ENCODE measurements at places on chromosomes 4 and X.

DNA sequence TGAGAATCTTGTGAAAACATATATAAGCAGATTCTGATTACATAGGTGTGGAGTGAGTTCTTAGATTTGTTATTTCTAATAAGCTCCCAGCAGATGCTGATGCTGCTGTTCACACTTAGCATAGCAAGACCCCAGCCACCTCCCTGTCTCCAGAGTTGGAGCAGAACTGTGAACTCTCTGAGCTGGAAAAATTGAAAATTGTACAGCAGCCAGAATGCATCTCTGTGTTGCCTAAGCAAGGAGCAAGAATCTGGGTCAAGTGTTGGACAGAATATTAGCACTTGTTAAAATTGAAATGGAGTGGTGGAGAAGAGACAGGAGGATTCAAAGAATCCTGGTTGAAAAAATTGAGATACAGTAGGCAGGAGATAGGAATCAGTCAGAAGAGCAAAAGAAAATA lies 146.6 kb upstream of the FAM47C start:
- DNase-seq: no peak

DNA sequence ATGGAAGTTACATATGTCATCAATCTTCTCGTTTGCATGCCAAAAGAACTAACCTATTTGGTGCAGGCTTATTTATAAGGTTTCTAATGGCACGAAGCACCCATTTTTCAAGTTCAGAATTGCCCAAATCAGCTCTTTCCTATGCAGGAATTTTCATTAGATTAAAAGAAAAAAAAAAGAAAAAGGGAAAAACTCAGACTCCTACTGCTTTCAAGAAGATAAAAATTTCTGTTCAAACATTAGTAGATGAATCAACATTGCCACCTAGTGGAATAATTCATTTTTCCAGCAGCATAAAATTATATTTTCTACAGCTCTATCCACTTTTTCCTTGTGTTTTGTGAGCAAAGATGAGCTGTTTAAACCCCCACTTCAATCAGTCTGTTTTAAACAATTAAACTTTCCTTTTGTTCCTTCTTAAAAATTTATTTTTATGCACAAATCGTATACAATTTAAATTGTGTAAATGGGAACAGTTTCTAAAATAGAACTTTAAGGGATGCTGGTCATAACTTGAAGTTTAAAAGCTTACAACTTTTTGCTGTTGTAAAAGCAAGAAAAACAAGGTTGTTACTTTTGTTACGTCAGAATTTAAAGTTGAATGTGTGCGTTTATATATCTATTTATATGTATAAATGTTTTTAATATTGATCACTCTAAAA lies 309.9 kb downstream of the ARAP2 start:
- peak; percentile 11 for DNase-seq

DNA sequence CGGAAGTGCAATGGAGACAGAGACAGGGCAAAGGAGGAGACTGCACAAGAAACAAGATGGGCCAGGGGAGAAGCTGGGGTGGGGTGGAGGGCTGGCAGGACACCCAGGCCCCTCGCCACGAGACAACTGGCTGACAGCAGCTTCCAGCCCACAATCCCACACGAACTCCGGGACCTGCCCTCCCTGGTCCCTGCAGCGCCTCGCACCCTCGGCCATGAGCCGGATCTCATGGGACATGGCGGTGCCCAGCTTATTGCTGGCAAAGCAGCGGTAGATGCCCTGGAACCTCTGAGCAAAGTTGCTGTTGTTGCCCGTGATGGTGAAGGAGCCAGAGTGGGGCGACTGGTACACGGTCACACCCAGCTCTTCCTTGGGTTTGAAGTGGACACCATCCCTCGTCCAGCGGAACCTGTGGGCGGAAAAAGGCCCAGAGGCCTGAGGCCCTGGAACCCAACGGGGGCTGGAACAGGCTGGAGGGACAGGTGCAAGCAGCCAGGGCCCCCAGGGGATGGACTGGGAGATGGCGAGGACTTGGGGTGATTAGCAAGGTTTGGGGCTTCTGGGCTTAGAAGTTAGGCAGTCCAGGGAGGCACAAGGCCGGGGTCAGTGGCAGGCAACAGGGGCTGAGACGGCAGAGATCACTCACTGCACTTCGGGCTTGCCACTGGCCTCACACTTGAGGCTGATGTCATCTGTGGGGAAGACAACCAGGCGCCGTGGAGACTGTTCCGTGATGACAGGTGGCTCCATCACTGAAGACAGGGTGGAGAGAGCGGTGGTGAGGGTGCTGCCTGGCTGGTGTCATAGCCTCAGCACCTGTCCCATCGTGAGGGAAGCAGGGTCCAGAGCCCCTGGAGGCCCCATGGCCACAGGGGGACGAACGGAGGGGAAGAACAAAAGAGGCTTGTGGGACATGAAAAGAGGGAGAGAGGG lies 13.8 kb downstream of the L1CAM start:
- no peak for DNase-seq

- peak; percentile 4 for DNase-seq
These were observed 140.6 kb upstream of the BANK1 start for GRCh38 chr4:101649790-101650515.

DNA sequence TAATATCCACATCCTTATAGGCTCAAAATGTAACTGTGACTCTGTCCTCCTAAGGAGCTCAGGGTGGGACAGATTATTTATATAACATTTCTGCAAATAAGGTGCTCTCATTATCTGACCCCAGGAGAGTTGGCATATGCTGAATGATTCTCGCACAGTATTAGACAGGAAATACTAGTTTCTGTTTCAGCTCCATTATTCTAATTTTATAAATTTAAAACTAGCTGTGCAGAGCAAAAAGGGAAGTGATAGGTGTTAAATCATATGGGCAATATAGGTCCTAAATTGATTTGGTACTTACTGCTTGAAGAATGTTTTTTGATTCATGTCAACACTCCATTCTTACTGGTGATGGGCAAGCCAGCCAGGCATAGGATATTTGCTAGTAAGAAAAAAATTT lies 141.5 kb downstream of the GLRA2 start:
- no peak for DNase-seq

DNA sequence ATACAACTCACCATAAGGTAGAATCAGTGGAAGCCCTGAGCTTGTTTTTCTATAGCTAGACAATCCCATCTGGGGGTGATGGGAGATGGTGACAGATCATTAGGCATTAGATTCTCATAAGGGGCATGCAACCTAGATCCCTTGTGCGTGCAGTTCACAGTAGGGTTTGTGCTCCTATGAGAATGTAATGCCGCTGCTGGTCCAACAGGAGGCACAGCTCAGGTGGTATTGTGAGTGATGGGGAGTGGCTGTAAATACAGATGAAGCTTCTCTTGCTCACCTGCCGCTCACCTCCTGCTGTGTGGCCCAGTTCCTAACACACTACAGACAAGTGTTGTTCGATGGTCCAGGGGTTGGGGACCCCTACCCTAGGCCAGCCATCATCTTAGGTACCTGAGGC lies 5.9 kb upstream of the GATB start:
- peak; percentile 35 for DNase-seq

DNA sequence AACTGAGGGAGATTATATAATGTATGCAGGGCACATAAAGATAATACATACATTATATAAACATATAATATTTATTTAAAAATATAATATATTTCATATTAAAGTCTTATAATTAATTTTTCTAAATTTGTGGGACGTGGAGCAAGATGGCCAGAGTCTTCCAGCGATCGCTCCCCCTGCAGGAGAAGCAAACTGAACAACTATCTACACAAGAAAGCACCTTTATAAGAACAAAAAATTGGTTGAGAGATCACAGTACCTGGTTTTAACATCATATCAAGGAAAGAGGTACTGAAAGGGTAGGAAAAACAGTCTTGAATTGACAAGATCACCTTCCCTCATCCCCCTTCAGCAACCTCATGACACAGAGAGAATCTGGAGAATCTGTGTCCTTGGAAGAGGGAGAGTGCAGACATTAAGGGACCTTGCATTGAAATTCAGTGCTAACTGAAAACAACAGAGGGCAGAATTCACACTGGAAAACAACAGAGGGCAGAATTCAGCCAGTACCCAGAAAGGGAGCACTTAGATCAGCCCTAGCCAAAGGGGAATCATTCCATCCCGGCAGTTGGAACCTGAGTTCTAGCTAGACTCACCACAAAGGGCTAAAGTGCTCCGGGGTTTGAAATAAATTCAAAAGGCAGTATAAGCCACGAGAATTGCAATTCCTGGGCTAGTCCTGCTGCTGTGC lies 262.5 kb upstream of the NDST3 start:
- peak; percentile 5 for DNase-seq

- DNase-seq: no peak
These were observed 54.8 kb downstream of the ENOPH1 start for GRCh38 chr4:82484996-82485783.

DNA sequence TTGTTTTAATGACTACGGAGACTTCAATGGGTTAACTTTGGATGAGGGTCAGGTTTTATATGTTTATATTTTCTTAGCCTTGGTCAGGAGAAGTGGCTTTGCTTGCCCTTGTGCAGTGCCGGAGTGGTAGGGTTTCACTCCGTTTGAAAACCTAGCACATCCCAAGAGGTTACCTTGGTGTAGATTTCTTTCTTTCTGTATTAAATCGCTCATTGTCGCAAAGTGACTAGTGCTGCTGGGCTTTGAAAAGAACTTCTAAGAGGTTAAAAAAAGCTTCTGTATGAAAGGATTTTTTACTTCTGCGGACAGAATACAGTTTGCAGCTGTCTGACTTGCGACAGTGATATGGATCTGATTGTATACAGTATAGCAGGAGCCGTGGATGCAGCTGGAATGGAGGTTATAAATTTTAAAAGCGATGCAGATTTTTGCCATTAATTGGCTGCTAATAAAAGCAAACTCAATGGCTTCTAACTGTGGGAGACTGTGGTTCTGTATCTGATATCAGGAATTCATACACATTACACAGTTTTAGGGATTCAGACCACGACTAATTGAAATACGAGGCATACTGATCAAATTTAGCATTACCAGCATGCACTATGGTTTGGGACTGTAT lies 340.9 kb upstream of the PITX2 start:
- DNase-seq: no peak

DNA sequence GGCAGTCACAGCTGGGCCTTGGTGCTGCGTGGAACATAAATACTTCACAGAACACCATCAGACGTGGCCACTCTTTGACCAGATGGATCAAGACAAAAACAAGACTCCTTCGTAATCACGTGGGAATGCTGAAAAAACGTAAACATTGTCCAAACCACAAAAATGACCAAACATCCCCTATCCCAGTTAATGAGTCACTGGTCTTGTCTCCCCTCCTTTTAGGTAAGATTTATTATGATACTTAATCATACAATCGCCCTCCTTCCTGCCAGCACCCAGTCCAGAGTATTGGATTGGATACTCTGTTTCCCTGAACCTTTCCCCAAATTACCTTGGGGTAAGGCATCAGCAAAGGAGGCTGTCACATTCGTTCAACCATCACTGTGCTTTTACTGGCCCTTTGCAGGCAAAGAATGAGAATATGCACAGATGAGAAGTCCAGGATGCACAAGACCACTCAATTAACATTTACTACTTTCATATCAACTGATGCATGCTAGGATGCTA lies 601 bp upstream of the TCEANC start:
- DNase-seq: no peak

DNA sequence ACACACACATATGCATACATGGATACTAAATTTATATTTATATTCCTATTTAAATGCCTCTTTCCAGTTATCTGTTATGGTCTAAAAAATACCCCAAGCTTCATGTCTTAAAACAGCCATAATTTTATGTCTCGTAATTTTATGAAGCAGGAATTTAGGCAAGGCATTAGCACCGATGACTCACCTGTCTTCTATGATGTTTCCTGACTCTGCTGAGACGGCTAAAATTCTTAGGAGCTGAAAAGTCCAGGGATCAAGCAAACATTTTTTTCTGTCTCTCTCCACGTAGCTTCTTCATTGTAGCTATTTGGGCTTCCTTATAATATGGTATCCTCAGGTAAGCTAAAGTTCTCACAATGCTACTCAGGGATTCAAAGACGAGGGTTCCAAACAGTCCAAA lies 930.3 kb downstream of the STIM2 start:
- no peak for DNase-seq

GRCh38 chrX:72492499-72492898 lies 80.1 kb downstream of the HDAC8 start:
- no peak for DNase-seq

- no peak for DNase-seq
These were observed 6.5 kb downstream of the UGT2B17 start for GRCh38 chr4:68569466-68570121.

GRCh38 chr4:1948892-1949436 lies 59.8 kb downstream of the NELFA start:
- no peak for DNase-seq
